ENCODE measurements at places on chromosomes 7 and 10.
A peak's percentile ranks its signal among the peaks of the same experiment; 100 is the strongest.

DNA sequence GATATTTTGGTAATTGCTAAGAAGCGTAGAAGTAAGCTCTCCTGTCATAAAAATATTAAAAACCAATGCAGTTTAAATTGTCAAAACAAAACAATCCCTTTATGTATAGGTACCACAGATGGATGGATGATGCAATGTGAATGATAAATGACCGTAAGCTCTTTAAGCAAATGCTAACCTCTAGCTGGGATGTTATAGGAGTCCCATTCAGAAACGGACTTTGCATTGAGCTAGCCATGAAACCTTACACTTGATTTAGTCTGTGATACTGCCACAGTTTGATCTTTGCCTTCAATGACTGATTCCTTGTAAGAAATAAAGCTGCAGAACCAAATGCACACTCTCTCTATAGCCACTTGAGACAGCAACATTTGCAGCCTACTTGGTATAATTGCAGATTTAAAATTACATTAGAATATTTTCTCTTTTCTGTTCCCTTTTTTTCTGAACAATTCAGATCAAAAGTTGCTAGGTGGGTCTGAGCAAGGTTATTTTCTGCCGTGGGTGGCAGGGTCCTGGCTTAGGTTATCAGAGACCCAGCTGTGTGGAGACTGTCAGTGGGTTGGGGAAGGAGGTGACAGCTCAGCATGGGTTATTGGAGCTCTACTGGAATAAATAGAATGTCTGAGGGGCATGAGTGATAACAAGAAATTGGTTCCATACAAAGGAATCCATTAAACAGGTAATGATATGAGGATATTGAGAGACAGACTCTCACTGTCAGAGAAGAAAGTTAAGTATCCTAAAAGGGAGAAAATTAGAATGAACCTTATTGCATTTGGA, 258.8 kb upstream of the CDC14C start:
- no peak for DNase-seq

- no peak for DNase-seq
Measured at GRCh38 chr7:5439572-5440496, 16.2 kb upstream of the TNRC18 start.

- DNase-seq: peak; percentile 6
Measured at GRCh38 chr7:129719980-129720732, 108.6 kb downstream of the NRF1 start.

DNA sequence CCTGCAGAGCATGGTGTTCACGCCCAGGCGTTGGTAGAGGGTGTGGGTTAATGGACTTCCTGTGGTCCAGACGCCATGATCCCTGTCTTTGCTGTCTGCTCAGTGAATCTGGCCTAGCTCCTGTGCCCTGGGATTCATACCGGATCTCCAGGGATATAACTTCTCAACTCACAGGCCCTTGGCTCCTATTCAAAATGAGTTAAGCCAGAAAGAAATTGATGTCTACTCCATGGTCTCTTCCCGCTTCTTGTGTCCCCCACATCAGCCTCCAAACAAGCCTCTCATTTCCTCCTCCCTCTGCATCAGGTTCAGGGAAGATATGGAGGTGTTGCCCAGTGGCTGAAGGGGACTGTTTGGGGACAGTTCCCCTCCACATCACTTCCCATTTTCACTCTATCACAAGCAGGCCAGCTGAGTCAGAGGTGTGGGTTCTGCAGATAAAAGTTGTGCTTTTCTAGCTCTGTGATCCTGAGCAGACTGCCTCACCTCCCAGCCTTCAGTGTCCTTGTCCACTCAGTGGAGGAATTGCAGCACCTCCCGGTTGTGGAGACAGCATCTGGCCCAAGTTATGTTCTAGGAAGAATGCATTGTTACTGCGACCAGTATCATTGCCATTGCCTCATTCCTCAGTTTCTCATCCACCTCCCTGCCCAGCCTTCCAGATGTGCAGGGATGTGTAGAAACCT, 22.5 kb downstream of the AKR1E2 start:
- peak; percentile 79 for DNase-seq

DNA sequence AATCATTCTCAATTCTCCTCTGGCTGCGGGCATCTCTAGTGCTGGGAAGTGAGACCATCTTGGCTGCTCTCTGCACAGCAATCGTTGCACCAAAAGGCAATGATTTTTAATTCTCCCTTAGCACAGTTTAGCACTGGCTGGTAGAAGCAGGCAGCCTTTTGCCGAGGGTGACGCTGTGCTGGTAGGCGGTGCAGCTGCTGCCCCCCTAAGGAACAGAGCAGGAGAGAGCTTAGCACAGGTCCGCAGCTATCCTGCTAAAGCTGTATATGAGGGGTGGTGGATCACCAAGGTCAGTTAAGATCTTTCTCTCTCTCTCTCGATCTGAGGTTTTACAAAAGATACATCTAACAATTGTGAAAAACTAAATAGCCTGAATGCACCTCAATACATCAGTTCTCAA, 390.1 kb downstream of the GATA3 start:
- DNase-seq: no peak

GRCh38 chr10:1399431-1400100, 337.8 kb downstream of the ADARB2 start:
- DNase-seq: no peak

- DNase-seq: no peak
Measured at GRCh38 chr10:16943295-16944285, 126.4 kb upstream of the RSU1 start.

- DNase-seq: no peak
Measured at GRCh38 chr7:106065575-106066500, 46.3 kb downstream of the SYPL1 start.

- DNase-seq: no peak
Measured at GRCh38 chr7:153382641-153383101, 623.1 kb downstream of the ACTR3B start.

DNA sequence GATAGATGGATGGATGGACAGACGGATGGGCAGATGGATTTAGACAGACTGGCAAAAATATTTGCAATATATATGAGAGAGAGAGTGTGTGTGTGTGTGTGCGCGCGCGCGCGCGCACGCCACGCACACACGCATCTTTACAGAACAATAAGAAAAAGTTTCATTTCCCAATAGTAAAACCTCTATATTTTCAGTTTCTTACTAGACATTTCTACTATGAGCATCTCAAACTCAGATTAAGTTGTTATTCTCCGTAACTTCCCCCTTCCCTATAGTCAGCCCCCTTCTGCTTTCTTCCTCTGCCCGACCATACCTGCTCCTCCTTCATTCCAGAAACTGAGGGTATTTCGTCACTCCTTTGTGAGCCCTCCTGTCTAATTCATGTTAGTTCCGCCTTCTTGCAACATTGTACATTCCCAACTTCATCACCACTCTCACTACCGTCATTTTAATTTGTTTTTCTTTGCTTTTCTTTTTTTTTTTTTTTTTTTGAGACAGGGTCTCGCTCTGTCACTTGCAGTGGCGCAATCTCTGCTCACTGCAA, 154.4 kb upstream of the SH2B2 start:
- DNase-seq: peak; percentile 81

GRCh38 chr10:131885391-131886165, 15.2 kb upstream of the PPP2R2D start:
- peak; percentile 72 for DNase-seq

DNA sequence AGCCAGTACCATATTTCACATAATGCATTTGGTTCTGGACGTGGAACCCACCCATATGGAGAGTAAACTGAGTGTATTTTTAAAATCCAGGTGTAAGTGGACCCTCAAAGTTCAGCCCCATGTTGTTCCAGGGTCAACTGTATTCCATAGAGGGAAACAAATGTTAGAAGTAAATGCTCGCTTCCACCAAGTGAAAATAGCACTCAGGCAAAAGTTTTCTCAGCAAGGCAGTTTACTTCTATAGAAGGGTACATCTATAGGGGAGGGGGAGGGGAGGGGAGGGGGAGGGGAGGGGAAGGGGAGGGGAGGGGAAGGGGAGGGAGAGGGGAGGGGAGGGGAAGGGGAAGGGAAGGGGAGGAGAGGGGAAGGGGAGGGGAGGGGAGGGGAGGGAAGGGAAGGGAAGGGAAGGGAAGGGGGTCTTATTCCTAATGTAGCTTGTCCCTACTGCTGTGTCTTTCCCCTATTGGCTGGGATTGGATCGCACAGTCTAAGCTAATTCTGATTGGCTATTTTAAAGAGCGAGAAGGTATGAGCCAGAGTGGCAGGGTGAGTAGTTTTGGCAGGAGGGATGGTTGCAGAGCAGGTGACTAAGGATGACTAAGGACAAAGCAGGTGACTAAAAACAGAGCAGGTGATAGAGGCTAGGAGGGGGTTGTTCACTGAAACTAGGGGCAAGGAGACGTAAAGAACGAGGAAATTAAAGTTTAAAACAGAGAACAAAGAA, 29.1 kb downstream of the GARIN1A start:
- no peak for DNase-seq

- DNase-seq: no peak
Measured at GRCh38 chr10:126432507-126432906, 44.2 kb upstream of the ADAM12 start.

- DNase-seq: no peak
Measured at GRCh38 chr10:6721964-6722615, 142.0 kb upstream of the PRKCQ start.

- no peak for DNase-seq
Measured at GRCh38 chr10:5040781-5041470, 37.3 kb upstream of the AKR1C2 start.

- DNase-seq: no peak
Measured at GRCh38 chr10:5760515-5760914, 52.7 kb downstream of the GDI2 start.

DNA sequence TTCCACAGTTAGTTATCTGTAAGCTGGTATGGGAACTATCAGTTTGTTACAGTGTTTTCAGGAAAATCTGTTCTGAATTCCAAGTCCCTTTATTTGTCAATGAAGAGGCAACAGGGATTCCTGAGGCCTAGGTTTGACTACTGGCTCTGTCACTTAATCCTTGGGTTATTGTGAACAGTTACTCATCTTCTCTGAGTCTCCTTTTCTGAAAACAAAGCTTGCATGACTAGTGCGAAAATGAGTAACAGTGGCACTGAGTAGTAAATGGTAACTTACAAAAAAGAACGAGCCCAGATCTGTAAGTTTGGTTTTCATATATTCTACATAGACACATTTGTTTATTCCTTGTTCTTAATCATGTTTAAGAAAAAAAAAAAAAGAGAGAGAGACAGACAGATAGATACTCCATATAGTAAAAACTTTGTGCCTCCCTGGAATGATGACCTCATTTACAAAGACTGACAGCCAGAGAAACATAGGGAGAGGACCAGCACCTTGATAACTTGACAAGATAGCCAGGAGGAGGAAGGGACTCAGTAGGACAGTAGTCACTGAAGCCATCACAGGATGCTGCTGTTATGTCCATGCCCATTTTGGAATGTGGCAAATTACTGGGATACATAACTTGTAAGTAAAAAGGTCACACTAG, 1.9 kb downstream of the MRPS33 start:
- peak; percentile 14 for DNase-seq

All from suppressor macrophage treated with lipopolysaccharide for 1 hour (primary cell).